ENCODE measurements at places on chromosomes 3 and 15. TPM values are rescaled to one million over a fixed set of nuclear protein-coding genes. Genes with fewer than 3 reads are reported as not detected.

GRCh38 chr3:115999613-116000012 is 376.3 kb downstream of the GAP43 start:
- no peak for DNase-seq
- no peaks in the 10 kb centered on the region for H3K36me3 ChIP-seq
- no peak overlapping the region for H3K4me3 ChIP-seq
- no peaks in the 10 kb centered on the region for H3K27me3 ChIP-seq
- peaks cover 26% of the 10 kb centered on the region for H3K4me1 ChIP-seq
- H3K27ac ChIP-seq: no peak overlapping the region

- peak overlapping the region; percentile 50 for H3K27ac ChIP-seq
- no peak overlapping the region for H3K4me3 ChIP-seq
- H3K4me1 ChIP-seq: peaks cover 35% of the 10 kb centered on the region
- DNase-seq: peak; percentile 16
- no peaks in the 10 kb centered on the region for H3K27me3 ChIP-seq
Observed at GRCh38 chr3:183328164-183328563, 75.1 kb downstream of the B3GNT5 start.

DNA sequence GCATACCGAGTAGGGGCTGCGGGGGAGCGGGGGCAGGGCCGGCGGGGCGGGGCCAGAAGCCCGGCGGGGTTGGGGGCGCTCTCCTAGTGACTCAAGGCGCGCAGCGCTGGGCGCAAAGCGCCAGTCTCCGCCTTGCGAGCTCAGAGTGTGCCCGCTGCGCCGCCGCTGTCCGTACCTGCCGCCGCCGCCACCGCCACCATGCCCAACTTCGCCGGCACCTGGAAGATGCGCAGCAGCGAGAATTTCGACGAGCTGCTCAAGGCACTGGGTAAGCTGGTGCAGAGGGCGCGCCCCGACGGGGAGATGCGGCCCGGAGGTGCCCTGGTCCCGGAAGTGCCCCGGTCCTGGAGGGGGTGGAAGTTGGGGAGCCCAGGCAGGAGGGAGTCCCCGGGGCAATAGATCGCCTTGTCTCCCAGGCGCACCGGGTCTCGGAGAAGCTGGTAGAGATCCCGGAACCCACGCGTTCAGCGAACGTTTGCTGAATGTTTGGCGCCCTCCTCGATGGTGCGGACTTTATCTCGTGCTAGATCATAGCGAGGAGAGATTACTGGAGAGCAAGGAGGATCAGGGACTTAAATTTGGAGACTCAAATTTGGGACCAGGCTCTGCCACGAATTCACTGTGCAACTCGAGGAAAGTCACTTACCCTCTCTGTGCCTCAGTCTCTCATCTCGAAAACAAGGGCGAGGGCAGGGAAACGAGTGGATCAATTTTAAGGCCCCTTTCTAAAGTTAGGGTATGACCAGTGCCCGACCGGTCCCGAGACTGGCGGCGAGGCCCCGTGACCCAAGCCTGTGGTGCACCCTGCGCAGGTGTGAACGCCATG is at the start of gene CRABP1:
TSS of gene CRABP1 (plus strand) at position 123 of the 826 bp plus-strand sequence. CDS start at position 199, 76 bp downstream.
- no peak for DNase-seq
- no peak within 1 kb of the TSS for H3K27ac ChIP-seq
- peaks cover 68% of the 10 kb centered on the region for H3K27me3 ChIP-seq

Gene MASP1
- total RNA-seq: not detected

Gene TRANK1
- total RNA-seq: 4.7 TPM

- no peaks in the 10 kb centered on the region for H3K27me3 ChIP-seq
- peaks cover 27% of the 10 kb centered on the region for H3K36me3 ChIP-seq
- H3K4me1 ChIP-seq: peaks cover 16% of the 10 kb centered on the region
- DNase-seq: no peak
Observed at GRCh38 chr3:9780458-9780812, 10.7 kb upstream of the CAMK1 start.

Gene INTS14
- total RNA-seq: 47.0 TPM

GRCh38 chr15:95086531-95087252 is 855.3 kb downstream of the MCTP2 start:
- H3K27ac ChIP-seq: no peak overlapping the region
- H3K4me1 ChIP-seq: peaks cover 7% of the 10 kb centered on the region
- H3K36me3 ChIP-seq: no peaks in the 10 kb centered on the region
- peak; percentile 20 for DNase-seq
- H3K27me3 ChIP-seq: no peaks in the 10 kb centered on the region

Gene PLXNA1
- 42.1 TPM for total RNA-seq

Gene CATSPER2
- 7.0 TPM for total RNA-seq

Gene ROBO1
- total RNA-seq: 30.3 TPM

Gene NDN
- not detected for total RNA-seq

- H3K36me3 ChIP-seq: no peaks in the 10 kb centered on the region
- DNase-seq: peak; percentile 56
- H3K4me3 ChIP-seq: no peak overlapping the region
- H3K4me1 ChIP-seq: peaks cover 9% of the 10 kb centered on the region
Observed at GRCh38 chr3:112002096-112002971, 3.6 kb downstream of the TAGLN3 start.

DNA sequence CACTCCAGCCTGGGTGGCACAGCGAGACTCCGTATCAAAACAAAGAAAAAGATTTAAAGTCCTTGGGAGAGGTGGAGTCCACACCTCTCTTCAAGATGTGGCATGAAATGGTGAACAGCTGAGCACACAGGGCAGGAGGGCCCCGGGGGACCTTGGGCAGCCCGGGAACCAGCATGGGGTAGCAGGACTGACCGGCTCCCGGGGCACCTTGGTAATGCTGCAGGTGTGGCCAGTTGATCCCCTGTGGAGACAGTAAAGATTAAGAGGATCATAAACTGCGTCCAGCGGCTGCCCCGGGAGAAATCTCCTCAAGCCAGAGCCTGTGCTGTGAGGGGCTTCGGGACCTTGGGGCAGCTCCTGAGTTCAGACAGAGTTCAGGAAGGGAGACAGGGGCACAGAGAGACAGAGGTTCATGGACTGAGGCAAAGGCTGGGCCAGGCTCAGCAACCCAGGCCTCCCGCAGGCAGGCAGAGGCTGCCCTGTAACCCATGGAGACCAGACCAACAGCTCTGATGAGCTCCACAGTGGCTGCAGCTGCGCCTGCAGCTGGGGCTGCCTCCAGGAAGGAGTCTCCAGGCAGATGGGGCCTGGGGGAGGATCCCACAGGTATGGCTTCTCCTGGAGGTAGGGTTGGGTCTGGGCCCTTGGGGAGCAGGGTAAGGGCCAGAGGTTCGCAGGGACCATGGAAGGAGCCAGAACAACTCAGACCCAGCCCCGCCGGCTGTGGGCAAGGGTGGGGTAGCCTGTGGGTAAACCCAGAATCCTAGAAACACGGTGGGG is at the start of gene NR2E3:
TSS of gene NR2E3 (plus strand) at position 299 of the 780 bp plus-strand sequence. CDS start at position 489, 190 bp downstream.
- H3K27ac ChIP-seq: no peak within 1 kb of the TSS
- H3K27me3 ChIP-seq: no peaks in the 10 kb centered on the region
- no peak for DNase-seq

GRCh38 chr3:55873523-55874254 is 386.6 kb upstream of the WNT5A start:
- H3K4me1 ChIP-seq: no peaks in the 10 kb centered on the region
- no peak overlapping the region for H3K27ac ChIP-seq
- no peak overlapping the region for H3K4me3 ChIP-seq

DNA sequence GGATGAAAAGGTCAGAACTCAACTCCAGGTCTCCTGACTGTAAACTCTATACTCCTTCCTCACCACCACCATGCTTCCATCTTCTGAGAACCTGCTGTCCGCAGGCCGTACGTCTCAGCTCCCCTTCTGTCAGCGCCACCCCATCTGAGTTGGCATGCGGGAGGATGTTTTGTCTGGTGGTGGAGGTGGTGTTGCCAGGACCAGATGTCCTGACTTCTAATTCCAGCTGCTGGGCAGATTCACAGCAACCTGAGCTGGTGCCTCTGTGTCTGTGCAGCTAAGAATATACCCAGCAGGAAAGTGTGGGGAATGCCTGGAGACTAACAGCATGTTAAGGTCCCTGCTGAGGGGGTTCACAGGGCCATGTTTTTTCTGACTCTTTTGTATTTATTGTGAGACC is 23.2 kb downstream of the PLA1A start:
- H3K27ac ChIP-seq: no peak overlapping the region
- H3K4me1 ChIP-seq: peaks cover 5% of the 10 kb centered on the region
- peaks cover 9% of the 10 kb centered on the region for H3K27me3 ChIP-seq
- no peak overlapping the region for H3K4me3 ChIP-seq
- no peak for DNase-seq

- no peak overlapping the region for H3K4me3 ChIP-seq
- H3K36me3 ChIP-seq: no peaks in the 10 kb centered on the region
- no peaks in the 10 kb centered on the region for H3K27me3 ChIP-seq
- DNase-seq: no peak
Observed at GRCh38 chr15:58392611-58393161, 39.1 kb upstream of the LIPC start.

- H3K4me3 ChIP-seq: no peak overlapping the region
- H3K27ac ChIP-seq: no peak overlapping the region
- no peaks in the 10 kb centered on the region for H3K4me1 ChIP-seq
- no peaks in the 10 kb centered on the region for H3K36me3 ChIP-seq
- DNase-seq: no peak
- no peaks in the 10 kb centered on the region for H3K27me3 ChIP-seq
Observed at GRCh38 chr3:160617636-160618035, 52.3 kb upstream of the KPNA4 start.

Gene CACNA1D
- 0.26 TPM for total RNA-seq

Gene MBD4
- 30.6 TPM for total RNA-seq

Gene STAG1
- total RNA-seq: 29.2 TPM

DNA sequence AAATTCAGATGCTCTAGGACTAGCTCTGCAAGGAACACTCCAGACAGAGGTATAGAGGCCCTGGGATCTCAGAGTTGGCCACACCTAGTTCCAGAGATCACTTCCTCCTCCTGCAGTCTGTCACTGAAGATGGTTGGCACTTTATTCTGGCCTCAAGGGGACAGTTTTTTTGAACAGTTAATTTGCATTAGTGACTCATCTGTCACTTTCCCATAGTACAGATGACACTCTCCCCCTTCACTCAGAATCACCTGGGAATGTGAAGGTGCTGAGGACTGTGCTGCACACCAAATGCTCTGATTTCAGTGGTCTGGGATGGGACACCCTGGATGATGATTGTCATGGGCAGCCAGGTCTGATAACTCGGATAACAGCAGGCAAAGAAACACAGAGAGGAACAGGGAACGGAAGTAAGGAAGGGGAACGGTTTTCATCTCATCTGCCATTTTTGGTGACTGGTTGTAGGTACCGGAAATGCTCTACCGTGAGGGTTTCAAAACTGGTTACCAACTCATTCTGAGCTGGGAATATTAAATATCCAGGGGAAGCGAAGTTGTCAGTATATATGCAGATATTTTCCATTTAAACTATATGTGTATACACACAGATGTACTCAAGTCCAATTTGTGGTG is 232.5 kb upstream of the ST8SIA2 start:
- peaks cover 7% of the 10 kb centered on the region for H3K36me3 ChIP-seq
- no peaks in the 10 kb centered on the region for H3K27me3 ChIP-seq
- H3K27ac ChIP-seq: no peak overlapping the region
- no peak overlapping the region for H3K4me3 ChIP-seq

- H3K4me1 ChIP-seq: peaks cover 6% of the 10 kb centered on the region
- H3K27me3 ChIP-seq: no peaks in the 10 kb centered on the region
- no peak overlapping the region for H3K27ac ChIP-seq
- H3K4me3 ChIP-seq: no peak overlapping the region
- H3K36me3 ChIP-seq: no peaks in the 10 kb centered on the region
- peak; percentile 21 for DNase-seq
Observed at GRCh38 chr15:69341356-69341755, 42.6 kb downstream of the PAQR5 start.

- DNase-seq: peak; percentile 38
- H3K4me1 ChIP-seq: peaks cover 61% of the 10 kb centered on the region
- H3K36me3 ChIP-seq: peaks cover 5% of the 10 kb centered on the region
- no peak overlapping the region for H3K4me3 ChIP-seq
Observed at GRCh38 chr3:69770219-69770618, 31.0 kb downstream of the MITF start.

DNA sequence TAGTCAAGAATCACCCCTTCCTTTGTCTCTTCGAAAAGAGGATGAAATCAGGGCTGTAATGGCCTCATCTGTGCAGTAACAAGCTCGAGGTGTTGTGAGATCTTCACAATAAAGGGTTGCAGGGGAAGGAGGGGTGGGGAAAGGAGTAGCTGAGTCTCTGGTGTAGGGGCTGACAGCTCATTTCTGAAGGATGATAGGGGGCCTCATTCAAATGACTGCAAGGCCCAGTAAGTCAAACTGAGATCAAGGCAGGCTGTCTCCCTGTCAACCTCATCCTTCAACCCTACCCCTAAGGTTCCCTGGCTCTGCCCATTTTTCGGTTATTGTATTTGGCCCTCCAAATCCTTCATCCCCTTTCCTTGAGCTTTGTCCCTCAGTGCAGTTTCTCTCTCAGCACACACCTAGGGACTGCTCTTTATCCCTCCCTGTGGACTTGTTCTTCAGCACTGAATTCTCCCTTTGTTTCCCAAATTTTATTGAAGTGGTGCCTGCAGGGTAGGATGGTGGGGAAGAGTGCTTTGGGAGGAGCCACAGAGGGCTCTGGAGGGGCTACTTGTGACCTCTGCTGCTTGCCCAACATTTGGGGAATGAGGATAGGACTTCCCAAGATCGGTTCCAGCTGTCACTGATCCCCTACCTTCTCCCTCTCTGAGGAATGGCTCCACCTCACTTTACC is 38.1 kb downstream of the ZNF589 start:
- peaks cover 6% of the 10 kb centered on the region for H3K36me3 ChIP-seq
- no peak for DNase-seq
- H3K4me1 ChIP-seq: no peaks in the 10 kb centered on the region

Gene LRRC49
- total RNA-seq: 6.9 TPM

GRCh38 chr3:95044101-95044500 is 981.2 kb downstream of the NSUN3 start:
- peaks cover 50% of the 10 kb centered on the region for H3K27me3 ChIP-seq
- H3K4me1 ChIP-seq: no peaks in the 10 kb centered on the region
- H3K36me3 ChIP-seq: no peaks in the 10 kb centered on the region
- no peak overlapping the region for H3K4me3 ChIP-seq
- H3K27ac ChIP-seq: no peak overlapping the region

Gene TM6SF1
- total RNA-seq: 0.39 TPM

- no peak overlapping the region for H3K4me3 ChIP-seq
- peaks cover 21% of the 10 kb centered on the region for H3K4me1 ChIP-seq
- no peaks in the 10 kb centered on the region for H3K27me3 ChIP-seq
- no peak for DNase-seq
Observed at GRCh38 chr3:128620268-128620691, 30.3 kb downstream of the RPN1 start.

DNA sequence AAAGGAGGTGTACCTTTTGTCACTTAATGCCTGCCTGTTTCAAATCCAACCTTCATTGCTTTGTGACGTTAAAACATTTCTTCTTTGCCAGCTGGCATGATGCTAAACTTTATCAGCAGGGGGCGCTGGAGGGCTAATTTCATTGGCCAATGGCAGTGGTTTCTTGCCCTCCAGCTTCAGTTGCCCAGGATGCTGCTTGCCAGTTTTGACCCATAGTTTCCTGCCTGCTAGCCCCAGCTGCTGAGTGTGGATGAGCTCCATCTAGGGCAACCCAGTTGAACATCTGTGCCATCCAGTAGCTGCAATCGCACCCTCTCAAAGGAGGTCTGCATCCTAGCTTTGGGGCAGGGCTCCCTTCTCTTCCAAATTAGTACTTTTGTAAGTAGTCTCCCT is 22.1 kb downstream of the ACKR2 start:
- DNase-seq: peak; percentile 78
- H3K4me1 ChIP-seq: peaks cover 40% of the 10 kb centered on the region

Gene CLCN2
- 4.5 TPM for total RNA-seq

Measured in MCF 10A (cell line).